Neural progenitor cell (in vitro differentiated cells): ENCODE measurements at places on chromosomes 4 and X.

DNA sequence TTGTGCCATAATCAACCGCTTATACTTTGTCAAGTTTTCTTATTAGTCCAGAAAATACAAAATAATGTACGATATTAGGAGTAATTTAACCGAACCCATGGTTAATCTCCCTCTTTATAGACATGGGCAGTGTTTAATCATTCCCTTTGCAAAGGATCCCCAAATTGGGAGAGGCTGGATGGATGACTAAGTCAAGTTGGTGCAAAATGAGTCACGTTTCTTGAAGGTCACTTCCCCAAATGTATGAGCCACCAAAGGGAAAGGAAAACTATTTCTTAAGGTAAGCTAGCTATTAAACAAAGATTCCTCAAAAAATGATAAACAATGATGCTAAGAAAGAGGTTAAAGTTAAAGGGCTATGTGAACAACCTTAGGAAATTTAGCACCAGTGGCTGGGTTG is 17.5 kb downstream of the MAML3 start:
- no peak for DNase-seq

GRCh38 chr4:186486172-186486571 is 69.2 kb downstream of the MTNR1A start:
- peak; percentile 21 for DNase-seq

DNA sequence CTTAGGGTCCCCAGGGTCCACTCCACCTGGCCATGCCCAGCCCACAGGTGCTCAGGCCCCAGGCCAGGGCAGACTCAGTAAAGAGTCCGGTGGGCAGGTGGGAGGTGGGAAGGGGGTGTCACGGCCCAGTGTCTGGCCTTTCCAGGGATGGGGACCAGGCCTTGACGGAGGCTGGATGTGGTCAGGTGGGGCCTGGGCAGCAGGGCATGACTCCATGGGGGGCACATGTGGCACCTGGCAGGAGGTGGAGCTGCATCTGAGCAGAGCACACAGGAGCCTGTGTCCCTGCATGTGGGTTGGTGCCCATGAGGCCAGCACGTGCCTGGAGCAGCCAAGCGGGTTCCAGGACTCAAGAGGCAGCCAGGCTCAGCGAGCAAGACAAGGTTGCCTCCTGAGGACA is 132.9 kb downstream of the FAM53A start:
- no peak for DNase-seq

- no peak for DNase-seq
Observed at GRCh38 chrX:119885554-119886428, 9.9 kb upstream of the AKAP14 start.

GRCh38 chr4:101009471-101009870 is 337.9 kb downstream of the PPP3CA start:
- DNase-seq = no peak

DNA sequence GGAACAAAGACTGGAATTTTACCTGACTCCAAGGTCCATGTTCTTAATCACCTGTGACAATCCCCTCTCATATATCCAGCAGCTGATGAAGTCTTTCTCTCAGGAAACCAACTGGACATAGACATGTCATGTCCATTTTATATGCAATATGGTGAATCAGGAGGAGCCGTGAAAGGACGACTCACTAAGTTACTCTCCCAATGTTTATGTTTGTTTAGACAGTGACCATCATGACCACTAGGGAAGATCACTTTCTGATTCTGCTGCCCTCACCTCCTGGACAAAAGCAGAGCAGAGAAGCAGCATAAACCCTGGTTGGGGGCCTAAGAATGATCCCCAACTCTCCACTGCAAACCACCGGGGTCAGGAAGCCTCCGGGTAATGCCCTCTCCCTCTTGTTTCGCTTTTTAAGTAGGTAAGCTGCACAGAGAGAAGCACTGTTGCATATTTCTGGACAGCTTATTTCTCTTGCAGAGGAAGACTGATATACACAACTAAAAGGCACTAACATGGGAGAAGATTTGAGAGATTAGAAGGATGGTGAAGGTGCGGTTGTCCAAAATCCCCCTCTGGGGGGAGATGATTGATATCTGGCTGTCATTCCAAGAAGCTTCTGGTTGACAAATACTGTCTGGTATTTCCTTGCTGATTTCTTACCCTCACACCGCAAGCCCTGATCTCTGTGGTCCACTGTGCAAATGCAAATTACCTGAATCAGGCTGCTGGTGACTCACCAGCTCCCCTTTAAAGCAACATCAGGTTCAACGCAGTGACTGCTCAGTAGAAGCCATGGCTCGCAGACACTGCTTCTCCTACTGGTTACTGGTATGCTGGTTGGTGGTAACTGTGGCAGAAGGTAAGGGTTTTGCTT is at the start of gene ODAPH:
ODAPH (plus strand) TSS at position 773 of the 871 bp plus-strand sequence; CDS start at position 790, 17 bp downstream.
- no peak for DNase-seq

DNA sequence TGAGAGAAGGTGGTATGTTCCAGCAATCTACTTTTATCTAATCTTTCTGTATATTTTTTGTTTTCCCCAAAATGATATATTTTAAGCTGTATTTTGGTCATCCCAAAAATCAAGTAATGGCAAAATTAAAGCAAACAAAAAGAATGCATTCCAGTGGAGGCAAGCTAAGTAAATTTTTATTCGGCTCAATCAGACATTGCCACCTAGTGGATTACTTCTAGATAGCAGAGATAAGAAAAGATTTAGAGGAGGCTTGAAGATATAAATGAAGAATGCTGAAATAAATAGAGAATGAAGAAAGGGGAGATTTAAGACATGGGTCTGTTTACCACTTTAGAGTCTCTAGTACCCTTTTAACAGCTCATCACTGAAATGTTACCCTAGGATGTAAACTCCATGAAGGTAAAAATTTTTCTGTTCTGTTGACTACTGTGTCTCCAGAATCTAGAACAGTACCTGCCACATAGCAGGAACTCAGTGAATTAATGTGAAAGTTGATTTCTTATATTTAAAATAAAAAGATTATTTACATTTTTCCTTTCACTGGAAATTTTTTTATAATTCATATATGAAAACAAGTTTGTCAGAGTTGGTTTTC is 110.9 kb upstream of the ANK2 start:
- DNase-seq = peak; percentile 64

GRCh38 chr4:44446801-44447562 is 1.6 kb downstream of the KCTD8 start:
- DNase-seq = peak; percentile 36

DNA sequence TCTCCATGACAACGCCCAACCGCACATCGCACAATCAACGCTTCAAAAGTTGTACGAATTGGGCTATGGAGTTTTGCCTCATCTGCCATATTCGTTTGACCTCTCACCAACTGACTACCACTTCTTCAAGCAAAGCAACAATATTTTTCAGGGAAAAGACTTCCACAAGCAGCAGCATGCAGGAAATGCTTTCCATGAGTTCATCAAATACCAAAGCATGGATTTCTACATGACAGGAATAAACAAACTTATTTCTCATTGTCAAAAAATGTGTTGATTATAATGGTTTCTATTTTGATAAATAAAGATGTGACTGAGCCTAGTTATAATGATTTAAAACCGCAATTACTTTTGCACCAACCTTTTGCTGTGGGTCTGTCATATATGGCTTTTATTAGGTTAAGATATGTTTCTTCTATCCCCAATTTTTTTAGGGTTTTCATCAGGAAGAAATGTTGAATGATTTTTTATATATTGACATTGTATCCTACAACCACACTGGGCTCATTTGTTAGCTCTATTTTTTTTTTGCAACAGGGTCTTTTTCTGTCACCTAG is 138.4 kb downstream of the PWWP3B start:
- no peak for DNase-seq

GRCh38 chrX:105646592-105647372 is 175.6 kb upstream of the NRK start:
- DNase-seq = no peak

- no peak for DNase-seq
Observed at GRCh38 chr4:137422666-137423065, 109.6 kb downstream of the PCDH18 start.

GRCh38 chr4:10734697-10735096 is 50.1 kb upstream of the CLNK start:
- DNase-seq = no peak

- DNase-seq = no peak
Observed at GRCh38 chr4:64564126-64564525, 154.9 kb upstream of the TECRL start.

DNA sequence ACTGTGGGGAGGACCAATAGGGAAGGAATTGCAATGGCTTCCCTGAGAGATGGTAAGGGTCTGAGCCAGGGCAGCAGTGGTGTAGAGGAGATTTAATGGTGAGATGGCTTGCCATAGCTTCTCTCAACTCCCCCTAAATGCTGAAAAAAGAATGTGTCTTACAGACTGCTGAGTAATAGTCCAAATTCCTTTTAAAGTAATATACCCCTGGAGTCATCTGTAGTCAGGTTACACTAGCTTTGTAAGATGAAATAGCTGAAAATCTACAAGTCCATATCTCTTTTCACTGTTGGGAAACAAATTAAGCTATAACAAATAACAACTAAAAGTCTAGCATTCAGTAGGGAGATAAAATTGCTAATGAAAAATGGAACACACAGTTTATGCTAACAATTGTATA is 33.5 kb downstream of the MAPK10 start:
- DNase-seq = no peak

- DNase-seq = no peak
Observed at GRCh38 chrX:37455381-37455780, 106.2 kb downstream of the PRRG1 start.

GRCh38 chrX:19057856-19058255 is 64.4 kb downstream of the ADGRG2 start:
- DNase-seq = no peak

GRCh38 chr4:183295711-183296110 is 24.4 kb downstream of the CLDN22 start:
- no peak for DNase-seq

GRCh38 chr4:54942721-54943120 is 182.7 kb downstream of the KDR start:
- DNase-seq = no peak

DNA sequence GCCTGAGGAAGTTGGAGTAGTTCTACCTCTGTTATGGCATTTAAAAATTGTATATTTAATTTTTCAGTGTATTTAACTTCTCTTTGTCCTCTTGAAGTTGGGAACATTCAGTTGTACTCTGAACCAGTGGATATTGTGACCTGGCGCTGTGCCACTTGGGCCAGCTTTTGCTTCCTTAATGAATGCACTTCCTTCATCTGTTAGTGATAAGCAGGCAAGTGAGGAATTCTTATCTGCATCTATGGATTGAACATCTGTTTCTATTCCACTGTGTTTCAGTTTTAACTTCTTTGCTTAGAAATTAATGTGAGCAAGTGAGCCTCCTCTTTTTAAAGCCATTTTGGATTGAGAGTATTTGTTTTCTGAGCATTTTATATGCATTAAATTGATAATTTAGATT is 128.3 kb downstream of the UCHL1 start:
- DNase-seq = no peak

DNA sequence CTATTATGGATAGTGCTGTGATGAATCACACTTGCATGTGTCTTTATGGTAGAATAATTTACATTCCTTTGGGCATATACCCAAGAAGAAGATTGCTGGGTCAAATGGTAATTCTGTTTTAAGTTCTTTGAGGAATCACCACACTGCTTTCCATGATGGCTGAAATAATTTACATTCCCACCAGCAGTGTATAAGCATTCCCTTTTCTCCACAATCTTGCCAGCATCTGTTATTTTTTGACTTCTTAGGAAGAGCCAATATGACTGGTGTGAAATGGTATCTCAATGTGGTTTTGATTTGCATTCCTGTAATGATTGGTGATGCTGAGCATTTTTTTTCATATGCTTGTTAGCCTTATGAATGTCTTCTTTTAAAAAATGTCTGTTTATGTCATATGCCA is 1120.2 kb downstream of the ARAP2 start:
- no peak for DNase-seq
